Ureter (tissue), 1 donor: ENCODE measurements at places on chromosomes 5 and 9. TPM values are rescaled to one million over a fixed set of nuclear protein-coding genes. Genes with fewer than 3 reads are reported as not detected.
A peak's percentile ranks its signal among the peaks of the same experiment; 100 is the strongest.

DNA sequence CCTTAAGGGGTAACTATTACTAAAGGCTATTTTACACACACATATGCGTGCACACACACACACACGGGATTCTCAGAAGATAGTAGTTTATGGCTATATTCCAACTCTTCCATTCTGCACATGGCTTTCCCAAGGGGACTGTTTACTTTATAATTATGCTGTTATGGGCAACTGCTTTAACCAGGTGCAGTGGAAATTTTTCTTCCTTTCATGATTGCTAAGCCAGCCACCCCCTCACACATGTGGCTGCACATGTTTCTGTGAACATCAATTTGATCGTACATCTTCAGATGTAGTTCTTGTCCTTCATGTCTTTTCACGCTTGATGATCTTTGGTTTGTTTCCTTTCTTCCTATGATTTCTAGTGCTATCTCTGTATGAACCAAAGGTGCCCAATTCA, 37.0 kb downstream of the MRPS30 start:
- no peak for DNase-seq

DNA sequence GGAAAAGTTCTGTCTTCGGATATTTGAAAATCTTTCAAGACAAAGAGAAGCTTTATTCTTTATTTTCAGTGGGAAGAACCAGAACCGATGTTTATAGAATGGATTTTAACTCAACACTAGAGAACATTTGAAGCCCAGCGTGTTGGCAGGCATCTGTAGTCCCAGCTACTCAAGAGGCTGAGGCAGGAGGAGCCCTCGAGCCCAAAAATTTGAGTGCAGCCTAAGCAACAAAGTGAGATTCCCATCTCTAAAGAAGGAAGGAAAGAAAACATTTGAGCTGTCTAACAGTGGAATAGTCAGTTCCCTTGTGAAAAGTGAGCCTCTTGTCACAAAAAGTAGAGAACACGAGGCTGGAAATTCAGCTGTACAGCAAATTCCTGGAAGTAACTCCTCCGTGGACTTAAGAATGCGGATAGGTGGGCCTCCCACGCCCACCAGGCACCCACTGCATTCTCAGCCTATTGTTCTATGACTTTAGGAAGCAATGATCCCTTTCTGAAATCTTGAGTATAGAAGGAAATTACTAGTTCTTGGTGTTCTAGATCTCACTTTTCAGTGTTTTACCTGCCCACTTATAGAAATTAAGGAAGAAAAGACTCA, 2.3 kb upstream of the PTPDC1 start:
- DNase-seq, result no peak

DNA sequence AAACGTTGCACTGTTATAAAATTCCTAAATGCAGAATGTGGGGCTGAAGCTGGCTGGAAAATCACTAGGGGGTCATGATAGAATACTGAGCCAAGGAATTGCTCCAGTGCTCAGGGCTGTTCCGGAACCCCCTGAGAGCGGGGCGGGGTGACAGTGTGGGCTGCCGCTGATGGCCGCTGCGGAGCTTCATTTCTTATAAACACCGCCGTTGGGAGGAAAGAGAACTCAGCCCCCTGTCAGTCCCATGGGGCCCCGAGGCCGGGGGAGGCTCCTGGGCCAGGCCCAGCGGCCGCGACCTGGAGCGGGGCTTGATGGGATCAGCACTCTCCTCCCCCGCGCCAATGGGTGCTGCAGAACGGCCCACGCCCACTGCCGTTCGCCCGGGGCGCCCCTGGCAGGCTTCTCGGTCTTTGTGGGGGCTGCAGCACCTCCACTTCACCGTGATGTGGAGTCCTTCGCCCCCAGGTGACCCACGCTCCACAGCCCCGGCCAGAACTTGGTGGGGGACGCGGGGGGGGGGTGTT, 5.2 kb upstream of the IRF1 start:
- peak; percentile 86 for DNase-seq

GRCh38 chr9:3261484-3261883, 264.3 kb downstream of the RFX3 start:
- DNase-seq, result no peak

- DNase-seq, result no peak
These were observed 511 bp downstream of the ARL15 start for GRCh38 chr5:54309691-54310432.

DNA sequence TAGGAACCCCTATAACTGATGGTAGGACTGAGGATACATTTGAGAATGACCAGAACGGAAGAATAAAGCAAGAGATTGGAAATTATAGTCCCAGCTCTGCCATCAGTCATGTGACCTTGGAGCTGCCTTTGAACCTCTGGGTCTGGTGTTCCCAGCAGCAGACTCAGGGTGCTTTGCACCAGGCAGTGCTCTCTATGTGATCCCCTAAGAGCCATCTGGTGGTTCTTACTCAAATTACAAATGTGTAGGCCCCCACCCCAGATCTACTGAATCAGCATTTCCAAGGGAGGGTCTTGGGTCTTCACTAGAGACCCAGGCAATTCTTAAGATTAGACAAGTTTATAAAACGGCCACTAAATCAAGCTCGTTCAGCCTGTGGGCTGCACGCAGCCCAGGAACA, 40.2 kb upstream of the PRDM12 start:
- DNase-seq, result no peak

Gene PLAC8L1
- total RNA-seq, result 1.1 TPM

Gene TRAF1
- total RNA-seq, result 10.0 TPM

Gene ZDHHC11
- total RNA-seq, result 39.5 TPM

Gene PCDHB3
- total RNA-seq, result 1.1 TPM
